Hypothalamus (tissue), 51 donors: ENCODE measurements at places on chromosomes 11 and 22.

GRCh38 chr11:45751430-45751829 lies 53.5 kb upstream of the SLC35C1 start:
- DNase-seq = no peak

- DNase-seq = no peak
Measured at GRCh38 chr11:111920908-111921307, 2.2 kb downstream of the C11orf52 start.

GRCh38 chr22:20885557-20886323 lies 26.9 kb downstream of the SNAP29 start:
- DNase-seq = peak; percentile 71

DNA sequence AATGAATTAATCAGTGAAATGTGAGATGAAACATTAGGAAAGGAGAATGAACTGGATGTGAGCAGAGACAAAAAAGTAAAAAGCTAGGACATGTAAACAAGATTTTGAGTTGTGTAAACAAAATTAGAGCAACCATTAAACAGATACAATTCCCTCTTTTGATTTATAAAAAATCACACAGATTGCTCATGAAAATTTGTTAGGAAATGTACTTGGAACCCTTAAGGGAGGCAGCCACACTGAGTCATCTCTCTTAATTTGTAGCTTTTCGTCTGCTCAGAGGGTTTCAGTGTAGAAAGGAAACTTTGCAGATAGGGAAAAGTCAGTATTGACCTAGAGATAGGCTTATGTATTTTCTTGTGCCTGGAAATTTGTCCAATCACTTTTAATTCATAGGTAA lies 49.6 kb upstream of the ME3 start:
- DNase-seq = no peak

GRCh38 chr11:117505285-117505970 lies 177.8 kb downstream of the CEP164 start:
- DNase-seq = no peak

GRCh38 chr22:38167988-38168407 lies 13.6 kb downstream of the PLA2G6 start:
- DNase-seq = no peak

- no peak for DNase-seq
Measured at GRCh38 chr22:46439576-46440465, 97.6 kb downstream of the CELSR1 start.

GRCh38 chr22:37626556-37627075 lies 12.9 kb upstream of the SH3BP1 start:
- DNase-seq = no peak

GRCh38 chr11:64120951-64121569 lies 44.9 kb downstream of the MACROD1 start:
- no peak for DNase-seq

DNA sequence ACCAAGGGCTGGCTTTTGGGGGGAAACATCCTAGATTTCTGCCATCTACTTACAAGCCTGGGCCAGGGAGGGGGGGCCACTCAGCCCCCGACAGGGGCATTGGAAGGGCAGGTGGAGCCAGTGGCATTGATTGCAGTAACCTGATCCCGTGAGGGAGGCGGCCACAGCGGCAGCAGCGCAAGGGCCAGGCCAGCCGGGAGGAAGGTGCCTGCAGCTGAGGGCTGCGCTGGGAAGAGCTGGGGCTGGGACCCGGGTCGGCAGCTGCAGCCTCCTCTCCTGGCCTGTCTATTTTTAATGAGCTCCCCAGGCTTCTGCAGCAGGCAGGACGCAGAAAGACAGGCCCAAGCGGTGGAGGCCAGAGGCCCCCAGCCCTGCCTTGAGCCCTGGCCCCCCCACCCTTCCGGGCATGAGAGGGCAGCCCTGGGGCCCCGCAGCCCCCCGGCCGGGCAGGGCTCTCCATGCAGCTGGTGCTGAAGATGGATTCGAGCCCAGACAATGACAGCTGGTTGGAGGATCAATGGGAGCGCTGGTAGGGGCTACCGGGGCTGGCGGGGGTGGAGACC lies 10.6 kb downstream of the FREY1 start:
- no peak for DNase-seq

DNA sequence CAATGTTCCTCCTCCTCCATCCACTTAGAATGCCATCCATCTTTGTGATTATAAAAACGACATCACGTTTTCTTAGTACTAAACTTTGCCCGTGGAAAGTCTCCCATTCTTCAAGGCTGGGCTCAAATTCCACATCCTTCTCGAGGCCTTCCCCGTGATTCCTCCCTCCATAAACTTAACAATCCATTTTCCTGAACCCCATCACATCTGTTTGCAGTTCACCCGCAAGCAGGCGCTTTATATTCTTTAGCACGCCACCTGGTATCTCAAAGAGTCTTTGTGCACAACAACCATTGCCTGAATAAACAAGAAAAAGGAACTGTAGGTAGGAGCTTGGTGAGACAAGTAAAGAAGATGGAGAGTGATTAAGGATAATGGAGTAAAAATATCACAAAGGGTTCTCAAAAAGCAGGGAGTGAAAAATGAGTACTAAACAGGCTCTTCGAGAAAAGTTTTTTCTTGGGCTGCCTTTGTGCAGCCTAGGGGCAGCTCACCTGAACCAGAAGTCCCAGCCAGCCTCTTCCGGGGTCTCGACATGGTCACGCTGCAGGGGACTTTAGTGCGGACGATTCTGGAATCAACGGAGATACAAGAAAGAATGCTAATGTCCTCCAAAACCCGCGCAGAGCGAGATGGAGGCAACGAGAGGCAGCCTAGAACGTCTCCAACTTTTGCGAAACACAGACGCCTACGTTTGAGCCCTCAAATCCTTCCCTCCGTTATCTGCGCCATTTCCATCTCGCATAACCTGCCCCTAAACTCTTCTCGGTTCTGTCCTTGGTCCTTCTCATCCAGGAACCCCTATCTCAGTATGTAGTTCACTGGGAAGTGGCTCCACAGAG lies 585 bp downstream of the THYN1 start:
- DNase-seq = no peak

DNA sequence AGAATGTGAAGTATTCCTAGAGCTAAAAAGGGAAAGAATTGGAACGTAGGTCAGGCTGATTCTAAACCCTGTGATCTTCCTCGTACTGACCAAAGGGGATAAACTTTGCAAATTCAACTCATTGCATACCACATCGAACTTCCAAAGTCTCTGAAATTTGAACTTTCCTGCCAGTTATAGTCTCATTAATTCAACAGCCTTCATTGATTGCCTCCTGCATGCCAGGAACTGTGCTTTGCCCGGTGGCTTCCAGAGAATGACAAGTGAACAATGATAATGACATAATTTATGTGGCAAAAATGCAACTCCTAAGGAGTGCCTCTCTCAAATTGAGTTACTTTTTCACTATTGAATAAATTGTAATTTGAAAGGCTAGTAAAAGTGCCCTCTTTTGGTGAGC lies 107.7 kb upstream of the LDLRAD3 start:
- no peak for DNase-seq

DNA sequence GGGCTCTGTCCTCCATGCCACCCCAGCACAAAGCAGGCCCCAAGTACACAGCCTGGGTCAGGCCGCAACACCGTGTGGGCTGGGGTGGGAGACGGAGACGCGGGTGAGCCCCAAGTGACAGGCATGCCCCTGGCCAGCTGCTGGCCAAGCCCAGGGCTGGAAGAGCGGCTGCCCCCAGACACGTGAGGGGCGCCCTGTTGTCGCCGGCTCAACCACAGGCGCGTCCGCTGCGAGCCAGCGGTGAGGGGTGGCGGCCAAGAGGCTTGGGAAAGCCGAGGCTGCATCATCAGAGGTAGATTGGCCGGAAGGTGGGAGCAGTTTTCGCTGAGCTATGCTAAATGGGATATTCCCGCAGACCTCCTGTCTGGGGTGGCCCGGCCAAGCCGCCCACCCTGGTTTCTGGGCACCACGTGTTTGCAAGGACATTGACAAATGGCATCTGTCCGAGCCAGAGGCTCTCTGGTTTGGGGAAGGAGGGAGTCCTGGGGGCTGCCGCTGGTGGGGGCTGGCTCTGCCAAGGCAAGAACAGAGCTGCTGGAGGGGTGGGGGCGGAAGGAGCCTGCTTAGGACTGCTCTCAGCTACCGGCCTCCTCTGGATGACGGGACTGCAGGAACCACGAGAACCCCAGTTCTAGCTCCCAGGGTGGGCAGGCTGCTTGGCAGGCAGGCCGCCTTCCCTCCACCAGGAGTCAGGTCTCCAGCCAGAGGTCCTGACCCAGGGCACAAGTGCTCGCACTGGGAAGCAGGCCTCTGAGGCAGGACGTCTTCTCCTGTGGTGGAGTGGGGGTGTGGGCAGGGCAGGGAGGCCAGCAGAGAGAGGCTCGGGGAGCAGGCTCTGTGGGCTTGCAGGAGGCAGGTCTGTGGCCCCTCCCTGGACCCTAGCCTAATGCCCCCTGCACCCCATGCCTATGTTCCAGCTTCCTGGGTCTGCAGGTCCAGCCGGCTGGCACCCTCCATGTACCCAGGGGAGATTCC lies 552 bp downstream of the PRR33 start:
- DNase-seq = no peak

DNA sequence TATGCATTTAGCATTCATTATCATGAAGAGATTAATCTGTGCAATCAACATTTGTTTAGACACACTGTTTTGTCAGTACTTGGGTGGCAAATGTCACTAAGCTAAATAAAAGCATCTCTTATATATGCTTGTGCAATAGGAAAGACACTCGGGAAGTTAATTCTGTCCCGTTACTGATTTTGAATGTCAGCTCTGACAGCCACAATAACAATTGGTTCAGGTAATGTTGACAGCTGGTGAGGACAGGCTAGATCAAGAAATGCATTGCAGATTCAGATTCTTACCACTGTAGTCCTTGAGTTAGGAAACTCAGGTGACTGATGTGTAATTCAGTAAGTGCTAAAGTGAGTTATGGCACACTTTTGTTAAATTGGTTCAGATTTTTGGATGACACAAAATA lies 523.8 kb upstream of the FAT3 start:
- no peak for DNase-seq

DNA sequence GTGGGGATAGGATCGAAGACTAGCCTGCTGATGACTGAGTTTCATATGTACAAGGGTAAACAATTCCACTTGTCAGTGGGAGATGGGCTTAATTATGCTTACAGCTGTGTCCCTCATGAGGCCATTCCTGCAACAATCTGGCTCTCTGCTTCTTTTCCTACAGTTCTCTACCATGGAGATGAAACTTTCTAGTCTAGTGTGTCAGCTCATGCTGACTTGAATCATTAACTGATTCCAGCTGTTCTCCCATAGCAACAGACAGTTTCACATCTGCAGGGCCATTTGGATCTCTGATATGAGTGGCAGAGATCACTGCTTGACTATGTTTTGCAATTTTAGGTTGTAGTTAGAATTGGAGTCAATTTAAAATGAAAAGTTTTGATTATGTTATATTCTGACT lies 1251.7 kb upstream of the RAG2 start:
- DNase-seq = no peak

DNA sequence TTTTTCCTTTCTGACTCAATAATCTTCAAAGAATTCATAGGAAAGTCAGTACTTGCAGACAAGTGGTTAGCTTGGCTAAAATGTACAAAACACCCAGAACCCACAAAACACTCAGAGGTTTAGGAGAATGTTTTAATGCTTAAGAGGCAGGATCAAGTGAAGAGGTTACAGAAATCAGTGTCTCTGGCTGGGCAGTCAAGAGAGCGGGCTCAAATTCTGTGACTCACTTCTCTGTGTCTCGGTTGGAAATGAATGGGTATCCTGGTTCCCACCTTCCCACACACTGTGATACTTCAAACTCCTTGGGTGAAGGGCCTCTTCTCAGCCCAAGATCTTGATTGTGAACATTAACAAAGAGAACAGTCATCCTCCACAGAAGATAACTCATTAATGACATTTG lies 3.8 kb downstream of the MPEG1 start:
- DNase-seq = no peak

GRCh38 chr11:95296621-95297025 lies 65.6 kb upstream of the SESN3 start:
- no peak for DNase-seq

DNA sequence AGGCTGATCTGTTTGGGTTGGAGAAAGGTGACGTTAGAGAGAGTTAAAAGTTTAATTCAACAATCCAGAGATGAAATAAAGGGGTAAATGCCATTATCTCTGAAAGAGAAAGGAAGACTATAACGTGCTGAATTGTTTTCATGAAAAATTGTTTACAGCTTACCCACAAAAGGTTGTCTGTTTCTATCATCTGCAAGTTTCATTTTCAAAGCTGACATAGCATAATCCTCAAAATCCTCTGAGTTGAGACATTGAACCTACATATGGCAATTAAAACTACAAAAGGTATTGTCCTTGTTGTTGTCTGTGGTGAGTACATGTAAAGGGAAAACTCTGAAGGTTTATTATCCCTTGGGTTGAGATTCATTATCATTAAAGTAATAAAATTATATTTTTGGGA lies 569.9 kb downstream of the LUZP2 start:
- no peak for DNase-seq

GRCh38 chr11:7537265-7537664 lies 23.5 kb downstream of the PPFIBP2 start:
- no peak for DNase-seq

GRCh38 chr11:124075841-124076651 lies 34.9 kb upstream of the OR10G7 start:
- peak; percentile 39 for DNase-seq

DNA sequence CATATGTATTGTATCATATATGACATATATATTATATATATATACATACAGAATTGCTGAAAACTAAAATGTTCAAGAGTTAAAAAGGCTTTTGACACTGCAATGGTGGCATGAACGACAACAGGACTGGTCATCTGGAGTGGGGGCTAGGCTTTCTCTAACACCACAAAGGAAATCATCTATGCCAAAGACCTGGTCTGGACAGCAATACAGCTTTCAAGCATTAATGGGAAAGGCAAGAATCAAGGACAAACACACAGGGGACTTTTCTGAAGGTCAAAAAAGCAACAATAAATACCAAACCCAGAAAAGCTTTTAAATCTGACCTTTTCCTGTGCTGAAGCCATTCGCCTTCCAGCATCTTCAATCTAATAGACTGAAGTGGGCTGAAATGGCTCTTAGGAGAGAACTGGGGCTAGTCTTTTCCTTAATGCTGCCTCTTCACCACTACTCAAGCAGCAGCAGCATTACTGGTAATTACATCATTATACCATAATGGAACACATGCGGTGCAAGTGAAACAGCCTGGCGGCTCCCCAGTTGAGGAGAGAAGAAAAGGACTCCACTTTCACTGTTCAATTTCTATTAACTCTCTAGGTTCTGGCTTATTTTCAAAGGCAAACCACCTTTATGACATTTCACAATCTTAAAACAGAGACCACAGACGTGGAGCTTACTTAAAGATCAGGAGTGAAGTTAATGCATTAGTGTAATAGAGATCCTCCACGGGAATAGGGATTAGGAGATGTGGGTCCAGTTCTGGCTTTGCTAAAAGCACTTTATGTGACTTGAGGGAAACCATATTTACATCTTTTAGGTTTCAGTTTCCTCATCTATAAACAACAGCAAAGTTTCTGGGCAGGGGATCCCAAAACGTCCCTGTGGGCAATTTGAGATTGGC lies 63.0 kb downstream of the GAB2 start:
- no peak for DNase-seq
